ENCODE measurements at places on chromosomes 2 and 18.

DNA sequence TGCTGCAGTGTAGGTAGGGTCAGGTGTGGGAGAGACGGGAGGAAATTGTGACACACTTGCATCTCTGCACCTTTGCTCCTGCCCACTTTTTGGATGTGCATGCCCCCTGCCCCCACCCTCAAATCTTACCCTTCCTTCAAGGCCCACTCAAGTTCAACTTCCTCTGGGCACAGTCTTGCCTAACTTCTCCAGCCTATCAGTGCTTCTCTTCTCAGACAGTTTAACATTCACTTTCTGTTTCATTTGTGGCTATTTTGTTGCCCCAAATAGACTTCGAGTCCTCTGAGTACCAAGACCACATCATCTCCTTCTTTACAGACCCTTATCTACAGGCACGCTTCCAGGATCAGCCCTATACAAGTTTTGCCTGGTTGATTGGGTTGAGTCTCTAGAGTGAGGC, 2.7 kb downstream of the ST8SIA5 start:
- DNase-seq: no peak

DNA sequence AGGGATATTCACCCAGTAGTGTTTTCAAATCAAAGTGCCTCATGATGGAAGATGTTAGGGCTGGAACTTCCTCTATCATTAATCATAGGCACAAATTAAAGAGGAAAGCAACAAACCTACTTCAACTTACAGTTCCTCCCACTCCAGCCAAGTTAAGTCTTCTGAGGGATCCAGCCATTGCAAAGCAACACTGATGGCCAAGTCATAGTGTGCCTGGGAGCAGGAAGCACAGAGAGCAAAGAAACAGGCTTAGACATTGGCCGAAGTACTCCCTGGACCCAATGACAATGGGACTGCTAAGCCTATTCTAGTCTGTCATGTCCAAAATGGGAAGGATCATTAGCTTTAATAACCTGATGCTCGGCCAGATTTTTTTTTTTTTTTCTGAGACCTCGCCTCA, 7.0 kb downstream of the C2orf80 start:
- DNase-seq: no peak

- no peak for DNase-seq
Observed at GRCh38 chr2:22947741-22948140, 437.2 kb upstream of the KLHL29 start.

DNA sequence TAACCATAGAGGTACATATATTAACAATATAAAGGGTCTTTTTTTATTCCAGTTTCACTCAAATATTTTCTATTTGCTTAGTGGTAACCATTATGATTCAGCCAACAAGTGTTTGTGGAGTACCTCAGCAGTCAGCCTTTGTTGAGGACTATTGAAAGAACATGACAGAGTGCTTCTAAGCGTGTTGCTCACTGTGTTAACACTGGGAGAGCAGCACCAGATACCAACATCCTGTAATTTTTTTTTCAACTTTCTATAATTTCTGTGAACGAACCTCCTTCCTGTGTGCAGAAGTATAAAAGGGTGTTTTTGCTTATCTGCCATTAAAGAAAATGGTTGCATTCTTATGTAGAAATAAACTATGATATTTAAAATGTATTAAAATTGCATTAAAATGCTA, 239.0 kb downstream of the PHLPP1 start:
- peak; percentile 66 for DNase-seq

GRCh38 chr2:1730015-1730927, 14.0 kb downstream of the PXDN start:
- peak; percentile 92 for DNase-seq

DNA sequence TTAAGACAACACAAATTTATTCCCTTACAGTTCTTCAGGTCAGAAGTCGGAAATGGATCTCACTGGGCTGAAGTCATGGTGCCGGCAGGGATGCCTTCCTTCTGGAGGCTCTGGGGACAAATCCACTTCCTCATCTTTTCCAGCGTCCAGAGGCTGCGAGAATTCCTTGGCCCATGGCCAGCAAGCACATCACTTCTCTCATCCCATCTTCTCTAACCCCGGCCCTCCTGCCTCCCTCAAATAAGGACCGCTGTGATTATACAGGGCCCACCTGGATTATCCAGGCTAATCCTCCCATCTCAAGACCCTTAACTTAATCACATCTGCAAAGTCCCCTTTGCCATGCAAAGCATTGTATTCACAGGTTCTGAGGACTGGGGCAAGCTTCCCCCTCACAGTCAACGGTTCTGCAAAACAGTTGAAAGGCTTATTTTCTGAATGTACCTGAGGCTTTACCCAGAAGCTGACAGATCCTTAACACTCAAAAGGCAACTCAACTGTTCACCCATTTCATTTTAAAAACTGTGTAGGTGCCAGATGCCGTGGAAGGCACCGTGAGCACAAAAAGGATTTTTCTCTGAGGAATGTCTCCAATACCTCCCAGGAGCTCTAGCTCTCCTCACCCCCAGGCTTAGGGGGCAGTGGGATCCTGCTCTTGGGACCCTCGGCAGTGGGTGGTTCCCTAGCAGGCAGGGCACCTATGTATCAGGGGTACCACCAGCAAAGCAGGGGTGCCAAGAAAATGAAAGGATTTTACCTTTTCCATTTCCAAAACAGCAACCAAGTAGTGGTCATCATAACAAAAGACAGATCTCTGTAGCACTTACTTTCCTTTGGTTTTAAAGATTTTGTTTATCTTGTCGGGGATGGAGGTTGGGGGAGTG, 84.0 kb downstream of the KCTD1 start:
- DNase-seq: no peak

DNA sequence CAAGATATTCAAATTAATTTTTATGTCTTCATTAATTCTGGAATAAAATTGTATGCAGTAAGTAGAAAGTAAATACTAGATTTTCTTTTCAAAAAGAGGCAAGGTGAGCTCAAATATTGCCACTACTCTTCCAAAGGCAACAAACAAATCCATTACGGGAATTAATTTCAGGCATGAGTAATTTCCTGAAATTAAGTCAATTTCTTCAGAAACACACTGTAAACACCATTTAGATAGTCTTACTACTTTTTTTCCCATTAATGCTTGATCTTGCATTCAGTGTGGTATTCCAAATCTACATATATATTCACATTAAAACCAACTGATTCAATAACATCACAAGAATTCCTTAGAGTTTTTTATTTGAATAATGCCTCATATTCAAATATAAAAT, 1274.0 kb upstream of the CRIM1 start:
- DNase-seq: no peak

GRCh38 chr2:860259-860855, 90.3 kb upstream of the SNTG2 start:
- no peak for DNase-seq

DNA sequence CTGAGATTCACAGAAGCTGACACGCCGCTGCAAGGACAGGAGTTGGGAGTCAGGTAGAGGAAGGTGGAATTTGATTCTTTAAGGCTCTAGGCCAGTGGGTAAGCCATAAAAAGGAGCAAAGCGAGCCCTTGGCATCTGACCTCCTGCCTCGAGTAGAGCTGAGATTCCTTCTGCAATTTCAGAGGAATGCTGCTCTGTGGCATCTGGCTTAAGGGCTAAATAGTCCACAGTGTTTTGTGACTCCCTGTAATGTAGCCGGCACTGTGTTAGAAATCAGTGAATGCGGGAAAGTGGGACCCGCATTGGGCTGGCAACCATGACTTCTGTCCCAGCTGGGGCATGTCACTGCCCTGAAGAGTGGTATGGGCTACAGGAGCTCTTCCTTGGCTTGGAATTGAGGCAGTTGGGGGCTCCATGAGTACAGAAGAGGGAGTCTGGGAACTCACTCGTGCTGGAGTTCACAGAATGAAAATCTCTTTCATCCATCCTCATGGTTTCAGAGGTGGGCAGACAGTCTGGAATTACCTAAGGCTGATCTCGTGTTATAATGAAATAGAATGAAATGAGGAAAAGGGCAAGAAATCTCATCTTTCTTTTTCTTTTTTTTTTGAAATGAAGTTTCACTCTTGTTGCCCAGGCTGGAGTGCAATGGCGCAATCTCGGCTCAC, 12.7 kb upstream of the MYCN start:
- no peak for DNase-seq

GRCh38 chr2:99488539-99489062, 1.2 kb downstream of the REV1 start:
- peak; percentile 33 for DNase-seq

GRCh38 chr18:57352271-57352701, at the start of gene ST8SIA3:
Gene ST8SIA3 (plus strand): TSS chr18:57352557. CDS start chr18:57352847, 290 bp downstream.
- no peak for DNase-seq

Data from astrocyte of the spinal cord (primary cell).